ENCODE measurements at places on chromosomes 1 and 21.

DNA sequence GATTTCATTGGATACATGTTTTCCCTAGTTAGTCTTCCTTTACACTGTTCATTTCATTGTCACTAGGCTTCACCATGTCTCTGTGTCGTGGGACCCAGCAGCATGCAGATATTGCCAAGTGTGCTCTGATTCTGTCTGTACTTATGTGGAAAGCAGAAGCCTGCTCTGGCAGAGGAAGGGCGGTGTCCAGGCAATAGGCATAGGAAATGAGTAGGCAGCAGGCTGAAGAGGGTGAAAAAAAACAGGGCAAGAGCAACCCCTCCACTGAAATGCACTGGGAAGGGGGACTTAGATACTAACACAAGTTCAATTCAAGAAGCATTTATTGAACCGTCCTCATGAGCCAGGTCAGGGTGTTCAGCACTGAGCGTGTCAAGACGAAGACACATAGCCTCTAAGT is 85.2 kb upstream of the VAV3 start:
- DNase-seq = no peak

DNA sequence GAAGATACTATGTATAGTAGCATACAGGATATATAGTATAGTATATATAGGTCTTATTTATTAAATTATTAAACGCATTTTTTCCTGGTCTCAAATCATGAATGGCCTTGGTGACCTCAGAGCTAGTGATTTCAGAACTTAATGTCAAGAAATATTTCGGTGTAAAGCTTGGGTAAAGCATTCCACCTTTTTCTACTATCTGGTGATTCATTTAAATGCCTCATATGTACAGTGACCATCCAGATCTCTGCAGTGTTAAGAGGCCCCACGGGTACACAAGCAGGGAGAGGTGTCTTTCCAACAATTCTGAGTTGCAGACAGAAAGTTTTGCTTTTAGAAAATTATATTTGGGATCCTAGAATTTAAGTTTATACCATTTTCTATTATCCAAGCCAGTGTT is 626.5 kb downstream of the PTPRC start:
- DNase-seq = no peak

DNA sequence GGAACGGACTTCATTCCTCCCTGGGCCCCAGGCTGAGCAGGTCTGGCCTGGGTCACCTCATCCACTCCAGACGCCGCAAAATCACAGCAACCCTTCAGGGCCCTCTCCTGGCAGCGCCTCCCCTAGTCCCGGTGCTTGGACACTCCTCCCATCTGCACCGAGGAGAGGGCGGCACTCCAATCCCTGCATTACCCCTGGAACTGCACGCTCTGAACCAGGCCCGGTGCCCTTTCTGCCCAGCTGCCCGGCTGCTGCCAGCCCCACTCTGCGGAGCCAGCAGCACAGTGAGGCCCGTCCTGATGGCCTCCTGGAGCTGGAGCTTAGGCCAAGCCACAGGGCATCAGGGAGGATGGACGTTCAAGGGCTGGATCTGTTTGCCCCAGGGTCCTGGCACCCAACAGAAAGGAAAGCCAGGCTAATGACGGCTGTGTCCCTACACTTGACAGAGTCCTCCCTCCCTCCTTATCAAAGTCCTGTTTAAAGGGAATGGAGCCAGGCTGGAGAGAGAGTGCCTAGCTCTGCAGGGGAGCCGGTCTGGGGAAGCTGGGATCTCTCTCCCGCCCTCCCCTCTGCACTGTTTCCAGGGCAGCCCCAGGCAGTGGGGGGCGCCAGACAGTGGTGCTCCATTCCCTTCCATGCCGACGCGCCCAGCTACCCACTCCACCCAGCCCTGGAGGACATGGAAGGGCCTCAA is 12.7 kb downstream of the COL6A2 start:
- DNase-seq = no peak

- no peak for DNase-seq
Observed at GRCh38 chr1:84845357-84845756, 47.6 kb downstream of the LPAR3 start.

- no peak for DNase-seq
Observed at GRCh38 chr1:14787604-14788003, 189.1 kb downstream of the KAZN start.

GRCh38 chr21:41289431-41289830 is 27.2 kb upstream of the FAM3B start:
- DNase-seq = no peak

- DNase-seq = no peak
Observed at GRCh38 chr1:184366997-184367396, 19.8 kb upstream of the C1orf21 start.

GRCh38 chr1:27496604-27497155 is 6.7 kb upstream of the WASF2 start:
- no peak for DNase-seq

DNA sequence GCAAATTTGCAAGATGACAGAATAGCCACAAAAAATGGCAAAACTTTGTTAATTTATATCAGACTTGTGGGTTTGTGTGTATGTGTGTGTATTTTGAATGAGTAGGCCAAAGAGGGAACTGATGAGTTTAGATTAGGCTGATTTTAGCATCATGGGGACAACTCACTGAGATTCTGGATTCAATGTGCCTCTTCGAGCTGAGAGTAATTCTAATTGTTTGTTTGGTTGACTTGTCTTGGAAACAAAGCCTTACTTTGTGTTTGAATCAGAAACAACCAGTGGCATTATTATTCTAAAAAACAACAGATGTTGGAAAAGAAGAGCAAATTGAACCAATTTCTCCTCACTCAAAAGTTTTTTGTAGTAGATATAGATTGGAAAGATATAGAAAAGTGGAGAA is 40.5 kb upstream of the C21orf91 start:
- no peak for DNase-seq

DNA sequence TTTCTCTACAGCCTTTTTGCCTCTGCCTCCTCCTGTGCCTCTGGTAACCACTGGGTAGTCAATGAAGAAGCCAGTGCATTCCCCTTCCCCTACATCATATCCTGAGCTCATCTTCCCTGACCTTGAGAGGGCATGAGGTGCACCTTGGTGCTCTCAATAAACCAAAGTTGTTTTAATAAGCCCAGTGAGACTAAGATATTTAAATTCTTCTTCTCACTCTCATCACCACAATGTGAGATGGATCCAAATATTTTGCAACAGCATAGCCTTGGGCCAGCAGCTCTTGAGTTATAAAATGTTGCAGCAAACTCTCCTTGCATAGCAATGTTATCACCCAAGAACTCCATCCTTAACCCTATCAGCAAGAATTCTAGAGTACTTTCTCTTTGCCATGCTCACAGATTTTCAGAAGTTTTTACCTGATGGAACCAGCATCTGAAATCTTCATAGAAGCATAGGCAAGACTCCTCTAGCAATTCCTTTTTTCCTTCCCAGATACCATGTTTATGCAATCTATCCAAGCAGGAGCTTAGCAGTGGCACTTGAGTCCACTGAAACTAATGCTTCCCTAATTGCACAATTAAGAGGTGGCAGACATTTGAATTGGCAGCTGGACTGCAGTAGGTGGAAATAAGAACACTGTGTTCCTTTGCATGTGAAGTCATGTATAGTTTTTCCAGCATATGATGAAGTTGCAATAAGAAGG is 36.8 kb downstream of the CDC7 start:
- no peak for DNase-seq

GRCh38 chr1:94731891-94732290 is 88.3 kb upstream of the SLC44A3 start:
- DNase-seq = no peak

GRCh38 chr1:227946624-227947385 is 927 bp downstream of the WNT9A start:
- peak; percentile 52 for DNase-seq

DNA sequence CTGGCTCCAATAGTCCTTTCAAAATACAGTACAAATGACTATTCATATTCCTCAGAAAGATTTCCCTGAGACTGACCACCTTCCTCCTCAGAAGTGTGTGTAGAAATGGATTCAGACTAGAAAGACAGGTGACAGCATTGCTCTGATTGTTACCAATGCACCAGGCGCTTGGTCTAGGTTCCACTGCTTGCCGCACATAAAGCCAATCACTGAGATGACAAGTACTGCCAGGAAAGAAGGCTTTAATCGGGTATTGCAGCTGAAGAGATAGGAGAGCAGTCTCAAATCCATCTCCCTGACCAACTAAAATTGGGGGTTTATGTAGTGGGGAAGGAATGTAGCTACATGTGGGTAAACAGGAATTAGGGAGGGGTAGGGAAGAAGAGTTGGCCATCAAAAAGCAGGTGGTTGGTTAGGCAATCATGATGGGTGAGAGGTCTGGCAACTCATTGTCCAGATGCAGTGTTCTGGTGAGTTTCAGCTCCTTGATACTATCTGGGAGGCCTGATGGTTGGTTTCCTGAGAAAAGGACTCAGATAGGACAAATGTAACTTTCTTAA is 98.0 kb downstream of the KCNH1 start:
- no peak for DNase-seq

DNA sequence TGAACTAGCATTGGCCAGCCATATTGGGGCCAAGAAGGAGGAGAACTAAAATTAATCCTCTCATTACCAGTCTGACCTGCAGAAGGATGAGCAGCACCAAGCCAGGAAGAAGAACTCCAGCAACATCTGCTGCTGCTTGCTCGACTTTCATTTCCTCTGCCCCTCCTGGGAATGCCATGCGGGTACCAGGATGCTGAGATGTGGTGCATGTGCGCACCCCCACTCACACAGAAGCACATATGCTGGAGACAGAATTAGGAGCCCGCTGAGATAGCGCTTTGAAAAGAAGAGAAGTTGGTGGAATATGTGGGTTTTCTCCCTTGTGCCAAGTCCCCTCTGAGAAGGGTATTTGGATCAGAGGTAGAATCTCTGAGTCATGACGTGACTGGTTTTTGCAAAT is 70.4 kb downstream of the PLXNA2 start:
- DNase-seq = no peak

GRCh38 chr1:119859647-119860046 is 36.7 kb downstream of the ADAM30 start:
- DNase-seq = no peak

DNA sequence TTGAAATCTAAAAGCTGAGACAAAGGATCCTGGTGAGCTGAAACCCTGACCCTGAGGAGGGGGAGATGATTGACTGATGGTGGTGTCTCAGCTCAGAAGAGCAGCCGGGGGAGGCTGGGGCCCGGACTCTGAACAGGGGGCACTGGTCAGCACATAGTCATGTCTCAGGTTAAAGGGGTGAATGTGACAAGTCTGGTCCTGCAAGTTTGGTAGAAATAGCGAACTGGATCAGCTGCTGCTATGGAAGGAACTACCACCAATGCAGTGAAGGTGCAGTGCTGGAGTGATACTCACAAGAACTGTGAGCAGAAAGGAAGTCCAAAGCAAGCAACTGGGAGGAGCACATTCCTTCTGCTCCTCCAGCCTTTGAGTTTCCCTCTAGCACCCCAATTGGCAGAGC is 98.8 kb upstream of the SSX2IP start:
- no peak for DNase-seq

- DNase-seq = no peak
Observed at GRCh38 chr1:248805876-248806275, 19.8 kb downstream of the SH3BP5L start.

- no peak for DNase-seq
Observed at GRCh38 chr1:59204001-59204400, 92.9 kb upstream of the FGGY start.

DNA sequence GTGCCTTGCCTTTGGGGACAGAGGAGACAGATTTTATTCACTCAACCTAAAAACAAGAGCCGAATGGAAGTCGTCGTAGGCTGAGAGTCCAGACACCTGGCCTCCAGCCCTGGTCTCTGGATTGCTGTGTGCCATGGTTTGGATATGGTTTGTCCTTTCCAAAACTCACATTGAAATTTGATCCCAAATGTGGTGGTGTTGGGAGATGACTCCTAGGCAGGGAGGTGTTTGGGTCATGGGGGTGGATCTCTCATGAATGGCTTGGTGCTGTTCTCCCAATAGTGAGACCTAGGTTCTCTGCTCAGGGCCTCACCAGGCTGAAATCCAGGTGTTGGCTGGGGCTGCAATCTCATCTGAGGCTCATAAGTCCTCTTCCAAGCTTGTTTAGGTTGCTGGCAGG is 75.5 kb downstream of the FOXD2 start:
- no peak for DNase-seq

DNA sequence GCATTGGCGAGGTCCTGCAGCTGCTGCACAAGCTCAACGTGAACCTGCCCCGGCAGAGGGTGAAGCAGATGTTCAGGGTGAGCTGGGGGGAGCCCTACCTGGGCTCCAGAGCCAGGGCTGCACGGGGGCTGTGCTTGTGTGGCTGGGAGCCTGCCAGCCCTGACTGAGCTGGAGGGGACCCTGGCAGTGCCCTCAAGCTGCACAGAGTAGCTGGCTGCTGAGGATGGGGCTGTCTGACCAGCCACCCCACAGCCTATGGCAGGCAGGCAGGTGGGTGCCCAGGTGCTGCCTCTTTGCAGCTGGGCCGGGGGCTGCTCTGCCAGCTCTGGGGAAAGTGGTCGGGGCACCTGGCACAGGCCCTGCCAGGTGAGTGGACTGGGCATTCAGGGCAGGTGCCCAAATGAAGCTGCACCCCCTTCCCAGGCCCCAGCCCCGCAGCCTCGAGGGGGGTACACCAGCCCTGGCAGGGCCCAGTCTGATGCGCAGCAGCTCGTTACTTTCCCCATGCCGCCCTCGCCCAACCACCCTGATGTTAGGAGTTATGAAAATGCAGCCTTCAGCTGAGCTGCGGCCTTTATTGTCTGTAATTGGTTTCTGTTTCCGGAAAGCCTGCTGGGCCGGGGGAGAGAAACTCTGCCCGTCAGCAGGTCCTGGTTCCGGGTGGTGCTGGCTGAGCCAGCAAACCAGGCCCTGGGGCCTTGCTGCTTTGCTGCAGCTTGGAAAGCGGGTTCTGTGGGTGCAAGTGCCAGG is 4.3 kb downstream of the PLCH2 start:
- DNase-seq = no peak

DNA sequence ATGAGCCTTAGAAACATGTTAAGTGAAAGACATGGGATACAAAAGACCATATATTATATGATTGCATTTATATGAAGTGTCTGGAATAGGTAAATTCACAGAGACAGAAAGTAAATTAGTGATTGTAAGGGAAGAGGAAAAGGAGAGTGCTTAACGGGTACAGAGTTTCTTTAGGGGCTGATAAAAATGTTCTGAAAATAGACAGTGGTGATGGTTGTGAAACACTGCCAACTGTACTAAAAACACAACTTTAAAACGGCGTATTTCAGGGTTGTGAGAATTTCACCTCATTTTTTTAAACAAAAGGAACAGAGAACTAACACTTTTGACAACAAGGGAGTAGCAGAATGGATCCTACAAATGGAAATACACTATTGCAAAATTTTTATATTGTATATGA is 13.4 kb downstream of the COP1 start:
- DNase-seq = no peak

GRCh38 chr1:221695301-221695700 is 46.6 kb downstream of the DUSP10 start:
- DNase-seq = no peak

- DNase-seq = no peak
Observed at GRCh38 chr1:50877641-50878040, 82.4 kb downstream of the FAF1 start.

GRCh38 chr1:211677659-211678058 is 2.2 kb upstream of the NEK2 start:
- DNase-seq = no peak

- no peak for DNase-seq
Observed at GRCh38 chr21:27817074-27817473, 850.2 kb upstream of the ADAMTS5 start.

GRCh38 chr21:41730367-41730765 is 36.5 kb downstream of the RIPK4 start:
- DNase-seq = no peak
